CD4-positive, alpha-beta T cell treated with Interleukin-15 for 4 hours (primary cell): ENCODE measurements at places on chromosomes 1 and 21.

GRCh38 chr1:205711105-205712048 is 31.1 kb upstream of the SLC45A3 start:
- DNase-seq: peak; percentile 74

- DNase-seq: no peak
Measured at GRCh38 chr1:183416850-183417771, 1.1 kb downstream of the NMNAT2 start.

GRCh38 chr1:55204997-55205396 is 10.2 kb downstream of the USP24 start:
- no peak for DNase-seq

- no peak for DNase-seq
Measured at GRCh38 chr21:26881504-26882228, 36.5 kb upstream of the ADAMTS1 start.

DNA sequence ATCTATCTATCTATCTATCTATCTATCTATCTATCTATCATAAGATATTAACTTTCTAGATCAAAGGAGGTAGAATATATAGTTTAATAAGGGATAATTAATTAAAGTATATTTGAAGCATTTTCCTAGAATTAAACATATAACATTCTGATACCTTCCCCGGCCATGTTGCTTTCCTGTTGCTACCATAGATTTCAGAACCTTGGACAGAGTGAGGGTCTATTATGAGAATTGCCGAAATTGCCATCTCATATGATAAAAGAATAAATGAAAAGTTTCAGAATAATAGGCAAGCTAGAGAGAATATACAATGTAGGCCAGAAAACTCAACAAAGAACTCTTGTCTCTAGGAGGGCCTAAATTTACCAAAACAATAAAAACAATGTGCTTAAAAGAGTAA is 706.1 kb upstream of the TMPRSS15 start:
- DNase-seq: no peak

DNA sequence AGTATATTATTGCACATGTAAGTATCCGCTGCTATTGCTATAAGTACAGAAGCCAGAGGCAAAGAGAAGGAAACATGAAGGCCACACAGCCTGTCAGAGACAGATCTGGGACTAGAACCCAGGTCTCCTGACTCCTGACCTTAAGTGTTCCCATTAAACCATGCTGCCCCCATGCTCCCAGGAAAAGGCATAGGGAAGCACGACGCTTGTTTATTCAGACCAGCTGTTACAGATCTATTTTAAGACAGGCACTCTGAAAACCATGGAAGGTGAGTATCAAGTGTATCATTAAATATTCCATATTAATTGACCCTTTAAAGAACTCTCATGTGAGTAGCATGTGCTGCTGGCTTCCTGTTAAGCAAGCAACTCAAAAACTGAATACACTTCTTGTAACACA is 11.4 kb downstream of the VAV3 start:
- DNase-seq: no peak

- no peak for DNase-seq
Measured at GRCh38 chr1:29183287-29183686, 1.6 kb upstream of the SRSF4 start.

- DNase-seq: no peak
Measured at GRCh38 chr1:218660678-218661053, 315.5 kb downstream of the TGFB2 start.

DNA sequence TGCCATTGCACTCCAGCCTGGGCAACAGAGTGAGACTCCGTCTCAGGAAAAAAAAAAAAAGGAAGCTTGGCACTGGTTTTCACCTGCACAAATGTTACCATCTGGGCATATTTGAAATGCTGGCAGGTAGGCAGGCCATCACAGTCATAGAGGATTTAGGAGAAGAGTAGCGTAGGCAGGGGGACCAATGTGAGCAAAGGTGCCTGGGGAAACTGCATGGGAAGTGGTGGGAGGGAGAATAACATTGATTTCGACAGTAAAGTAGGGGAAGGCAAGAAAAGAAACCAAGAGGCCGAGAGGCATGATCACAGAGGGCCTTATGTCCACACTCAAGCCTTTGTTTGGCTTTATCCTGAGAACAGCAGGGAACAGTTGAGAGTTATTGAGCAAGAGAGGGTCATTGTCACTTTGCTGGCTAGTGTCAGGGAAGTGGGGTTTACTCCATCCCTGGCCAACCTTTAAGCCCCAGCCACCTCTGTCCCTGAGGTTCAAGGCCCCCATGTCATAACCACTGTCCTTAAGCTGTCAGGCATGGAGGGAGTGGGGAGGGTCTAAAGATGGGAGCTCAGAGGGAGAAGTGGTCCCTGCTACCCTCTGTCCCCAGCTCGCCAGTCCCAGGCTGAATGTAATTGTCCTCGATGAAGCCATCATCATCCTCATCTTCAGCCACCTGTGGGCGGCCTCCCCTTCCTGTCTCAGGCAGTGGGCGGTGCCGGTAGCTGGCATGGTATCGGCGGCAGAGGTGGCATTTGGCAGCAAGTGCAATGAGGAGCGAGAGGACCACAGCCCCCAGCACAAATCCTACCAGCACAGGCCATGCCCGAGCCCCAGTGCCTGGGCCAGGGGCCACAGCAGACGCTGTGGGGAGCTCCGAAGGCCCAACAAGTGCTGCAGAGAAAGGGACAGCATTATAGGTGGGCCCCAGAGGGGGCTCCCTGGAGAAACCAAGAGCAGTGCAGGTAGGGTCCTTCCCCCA is 2.9 kb downstream of the C1orf210 start:
- no peak for DNase-seq

- DNase-seq: no peak
Measured at GRCh38 chr1:220182656-220183055, 88.7 kb downstream of the IARS2 start.

GRCh38 chr1:40270152-40270834 is 12.3 kb downstream of the ZMPSTE24 start:
- no peak for DNase-seq

DNA sequence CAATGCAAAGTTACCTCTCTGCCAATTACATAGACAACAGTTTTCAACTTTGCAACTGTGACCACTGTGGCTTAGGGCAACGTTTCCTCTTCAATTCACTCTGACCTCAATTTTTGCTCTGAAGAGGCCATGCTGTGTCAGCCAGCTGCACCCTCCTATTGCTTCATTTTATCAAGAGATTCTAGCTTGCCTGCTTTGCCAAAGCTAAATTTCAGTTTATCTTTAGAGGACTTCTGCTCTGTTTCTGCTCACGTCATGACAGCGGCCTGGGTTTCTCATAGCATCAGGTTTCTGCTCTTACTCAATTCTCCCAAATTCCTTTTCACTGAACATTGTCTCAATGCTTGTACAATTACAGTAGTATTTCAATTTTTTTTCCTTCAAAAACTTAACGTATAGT is 154.6 kb downstream of the PLA2G4A start:
- DNase-seq: no peak

GRCh38 chr1:30359539-30360220 is 363.7 kb downstream of the MATN1 start:
- DNase-seq: no peak

DNA sequence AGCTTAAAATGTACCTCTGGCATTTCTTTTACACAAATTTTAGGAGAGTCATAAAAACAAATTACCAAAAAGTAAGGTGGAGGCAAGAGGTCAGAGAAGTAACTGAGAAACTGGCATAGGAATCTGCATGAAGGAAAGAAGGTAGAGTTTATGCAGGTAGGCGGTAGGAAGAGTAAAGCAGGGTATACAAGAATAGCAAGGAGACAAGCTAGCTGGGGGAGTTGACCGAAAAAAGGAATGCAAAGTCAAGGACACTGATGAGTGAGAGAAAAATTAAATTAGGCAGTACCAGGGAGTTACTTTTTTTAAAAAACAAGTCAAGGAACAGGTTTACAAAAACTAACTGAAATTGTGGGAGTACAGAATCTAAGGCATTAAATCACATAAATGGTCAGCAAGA is 56.0 kb downstream of the FOXJ3 start:
- DNase-seq: no peak

DNA sequence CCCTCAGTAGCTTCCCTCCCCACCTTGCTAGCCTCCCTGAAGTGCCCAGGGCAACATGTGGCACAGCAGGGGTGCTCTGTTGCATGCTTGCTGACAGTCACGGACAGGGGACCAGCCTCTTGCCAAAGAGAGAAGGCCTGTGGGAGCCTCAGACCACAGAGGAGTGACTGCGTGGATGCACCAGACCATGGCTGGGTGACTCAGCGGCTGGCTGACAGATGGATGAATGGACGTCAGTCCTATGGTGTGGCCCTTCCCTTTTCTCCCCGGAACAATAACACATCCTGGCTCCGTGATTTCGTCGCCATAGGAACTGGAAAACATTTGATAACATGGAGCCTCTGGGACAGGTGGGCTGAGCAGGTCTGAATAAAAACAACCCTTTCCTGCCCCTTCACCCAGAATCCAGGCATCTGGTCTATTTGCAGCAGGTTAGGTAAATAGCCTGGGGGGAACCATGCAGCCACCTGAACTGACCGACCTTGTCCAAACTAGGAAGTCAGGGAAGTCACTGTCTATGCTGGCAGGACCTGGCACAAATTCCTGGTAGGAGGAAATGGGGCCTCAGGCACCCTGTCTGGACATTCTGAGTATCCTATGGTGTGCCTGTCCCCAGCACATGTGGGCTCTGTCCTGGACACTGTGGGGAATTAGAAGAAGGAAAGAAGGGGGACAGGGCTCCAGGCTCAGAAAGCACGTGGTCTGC is 53.3 kb downstream of the NENF start:
- no peak for DNase-seq

- no peak for DNase-seq
Measured at GRCh38 chr1:182679684-182680083, 4.7 kb downstream of the RGS8 start.

GRCh38 chr1:27527890-27528817 is 38.2 kb upstream of the WASF2 start:
- DNase-seq: peak; percentile 40

DNA sequence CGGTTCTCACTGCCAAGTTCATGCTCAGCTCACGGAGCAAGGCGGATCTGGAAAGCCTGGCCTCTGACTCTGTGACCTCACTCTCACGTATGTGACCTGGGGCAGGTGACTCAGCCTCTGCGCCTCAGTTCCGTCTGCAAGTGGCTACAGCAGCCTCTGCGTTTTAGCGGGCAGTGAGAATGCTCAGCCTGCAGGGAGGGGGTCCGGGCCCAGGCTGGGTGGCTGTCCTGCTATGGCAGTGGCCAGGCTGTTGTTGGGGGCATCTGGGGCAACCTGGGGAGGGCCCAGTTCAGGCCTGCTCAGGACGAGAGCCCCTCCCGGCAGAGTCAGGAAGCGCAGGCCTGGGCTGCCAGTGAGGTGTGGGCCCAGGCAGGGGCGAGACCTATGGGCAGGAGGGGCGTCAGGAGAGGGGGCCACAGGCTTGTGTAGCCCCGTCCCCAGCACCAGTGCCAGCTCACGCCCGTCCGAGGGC is 27.9 kb downstream of the ARHGEF16 start:
- no peak for DNase-seq

DNA sequence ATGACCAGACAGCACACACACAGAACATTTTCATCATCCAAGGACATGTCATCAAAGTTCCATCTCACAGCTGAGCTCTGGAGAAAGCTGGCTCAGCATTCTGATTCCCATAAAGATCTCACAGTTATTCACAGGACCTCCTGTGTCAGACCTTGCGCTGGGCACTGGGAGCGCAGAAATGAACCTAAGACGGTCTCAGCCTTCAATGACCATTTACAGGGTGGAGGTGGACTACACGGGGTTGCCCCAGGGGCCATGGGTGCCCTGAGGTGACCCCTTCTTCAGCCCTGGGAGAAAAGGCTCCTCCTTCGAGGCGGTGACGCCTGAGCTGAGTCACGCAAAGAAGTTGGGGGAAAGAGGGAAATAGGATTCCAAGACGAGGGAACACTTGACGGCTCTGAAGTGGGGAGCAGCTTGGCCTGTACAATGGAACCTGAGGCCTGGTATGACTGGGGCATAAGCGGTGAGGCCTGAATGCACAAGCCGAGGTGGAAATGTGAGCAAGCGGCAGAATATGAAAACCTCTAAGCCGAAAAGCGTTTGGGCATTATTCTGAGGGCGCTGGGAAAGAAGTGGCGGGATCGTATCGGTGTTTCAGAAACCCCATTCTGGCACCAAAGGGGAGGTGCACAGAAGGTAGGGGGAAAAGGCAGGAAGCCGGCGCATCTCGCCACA is 797 bp downstream of the CC2D1B start:
- DNase-seq: peak; percentile 53

DNA sequence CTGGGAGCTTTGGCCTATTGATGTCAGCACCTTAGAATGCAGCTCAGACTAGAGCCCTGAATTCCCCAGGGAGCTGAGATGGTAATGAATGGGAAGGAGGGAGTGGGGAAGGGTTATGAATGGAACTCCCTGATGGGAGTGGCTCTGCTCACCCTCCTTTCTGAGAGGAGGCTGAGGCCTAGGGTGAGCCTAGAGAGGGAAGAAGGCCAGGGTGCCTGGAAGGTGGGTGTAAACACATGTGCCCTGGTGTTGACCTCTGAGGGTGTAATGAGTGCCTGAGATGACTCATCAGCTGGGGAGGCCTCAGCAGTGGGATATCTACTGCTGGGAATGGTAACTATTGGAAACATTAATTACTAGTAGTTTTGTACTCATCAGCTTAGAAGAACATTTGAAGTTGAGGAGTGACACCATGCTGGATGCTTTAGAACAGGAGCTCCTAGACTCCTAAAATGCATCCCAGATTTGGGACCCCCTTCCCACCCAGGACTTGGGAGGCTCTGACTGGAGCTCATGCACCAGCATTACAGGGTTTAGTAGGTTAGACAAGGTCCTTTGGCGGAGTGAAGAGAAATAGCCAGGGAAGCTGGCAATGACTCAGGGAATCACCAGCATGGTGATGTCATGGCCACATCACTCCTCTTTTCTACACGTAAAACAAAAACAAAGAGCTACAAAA is 16.0 kb upstream of the PIGV start:
- no peak for DNase-seq

- DNase-seq: no peak
Measured at GRCh38 chr1:71885171-71885570, 397.2 kb downstream of the NEGR1 start.

DNA sequence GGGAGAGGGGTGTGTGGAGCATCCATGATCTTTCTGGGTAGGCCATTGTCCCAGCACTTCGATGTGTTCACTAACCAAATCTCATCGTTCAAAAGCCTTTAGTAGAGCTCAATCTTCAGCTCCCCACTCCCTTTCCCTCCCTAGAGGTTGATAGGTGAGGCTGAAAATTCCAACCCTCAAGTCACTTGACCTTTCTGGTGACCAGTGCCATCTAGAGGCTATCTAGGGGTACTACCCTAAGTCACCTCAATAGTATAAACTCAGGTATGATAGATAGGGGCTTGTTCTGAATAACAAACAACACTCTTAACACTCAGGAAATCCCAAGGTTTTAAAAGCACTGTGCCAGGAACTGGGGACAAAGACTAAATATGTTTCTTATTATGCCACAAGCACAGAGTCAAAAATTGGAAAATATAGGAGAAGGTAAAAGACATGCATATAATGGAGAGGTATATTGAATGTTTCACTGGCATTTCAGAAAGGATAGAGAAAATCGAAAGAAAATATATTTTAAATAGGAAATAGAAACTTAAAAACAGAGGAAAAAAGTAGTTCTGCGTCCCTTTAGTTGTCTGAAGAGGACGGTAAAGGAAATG is 42.9 kb upstream of the CD53 start:
- peak; percentile 74 for DNase-seq

GRCh38 chr1:216580538-216581057 is 142.6 kb downstream of the ESRRG start:
- DNase-seq: no peak

- DNase-seq: peak; percentile 76
Measured at GRCh38 chr1:198699167-198700015, 60.6 kb downstream of the PTPRC start.
